Nasal cavity respiratory epithelium epithelial cell of viscerocranial mucosa (primary cell): ENCODE measurements at places on chromosomes 1 and 21. TPM values are rescaled to one million over a fixed set of nuclear protein-coding genes. Genes with fewer than 3 reads are reported as not detected.

CD53 gene
- total RNA-seq, result not detected in 2 replicates

OR2L8 gene
- not detected in 2 replicates for total RNA-seq

RHD gene
- total RNA-seq, result not detected in 2 replicates

WASF2 gene
- 28.7 and 63.1 TPM in 2 replicates for total RNA-seq

DCAF6 gene
- 32.5 and 67.8 TPM in 2 replicates for total RNA-seq

MIXL1 gene
- total RNA-seq, result not detected in 2 replicates

SLAMF7 gene
- total RNA-seq, result 2.4 and 4.6 TPM in 2 replicates

MATN1 gene
- not detected in 2 replicates for total RNA-seq

OR2T35 gene
- total RNA-seq, result not detected in 2 replicates

AMY1C gene
- 0.07 TPM in 1 of 2 replicates, not detected in the other for total RNA-seq

GPR89A gene
- total RNA-seq, result 24.5 and 36.2 TPM in 2 replicates
